ENCODE measurements at places on chromosomes 6 and 20. TPM values are rescaled to one million over a fixed set of nuclear protein-coding genes. Genes with fewer than 3 reads are reported as not detected.

The PLCB1 gene
- 14.9 TPM for total RNA-seq

The TMEM244 gene
- 1.3 TPM for total RNA-seq

The ANGPT4 gene
- not detected for total RNA-seq

The NKAPL gene
- total RNA-seq, result 1.5 TPM

The BPIFA3 gene
- not detected for total RNA-seq

The NKAIN4 gene
- 0.57 TPM for total RNA-seq

The RBM39 gene
- 213 TPM for total RNA-seq

The XKR7 gene
- not detected for total RNA-seq

The CEP162 gene
- total RNA-seq, result 4.7 TPM

The AGPAT4 gene
- 13.5 TPM for total RNA-seq

The SIRPD gene
- not detected for total RNA-seq

The RBPJL gene
- not detected for total RNA-seq

The NR2E1 gene
- total RNA-seq, result not detected

The COL12A1 gene
- 404 TPM for total RNA-seq

The CST4 gene
- not detected for total RNA-seq

The PI3 gene
- not detected for total RNA-seq

The HLA-DRB1 gene
- total RNA-seq, result 0.14 TPM

The TGM6 gene
- total RNA-seq, result not detected

The C6orf58 gene
- total RNA-seq, result not detected

The ZNF334 gene
- total RNA-seq, result 1.1 TPM

The HACE1 gene
- 24.1 TPM for total RNA-seq

The FOXC1 gene
- 1.0 TPM for total RNA-seq

The SLC22A16 gene
- total RNA-seq, result not detected

The RAB5IF gene
- 87.8 TPM for total RNA-seq

The SLC22A1 gene
- total RNA-seq, result 0.44 TPM

The ME1 gene
- total RNA-seq, result 7.4 TPM

The GHRH gene
- not detected for total RNA-seq
